ENCODE measurements at places on chromosomes 12 and 14. TPM values are rescaled to one million over a fixed set of nuclear protein-coding genes. Genes with fewer than 3 reads are reported as not detected.

- DNase-seq, result no peak
Measured at GRCh38 chr14:101824339-101824727, 62.8 kb downstream of the PPP2R5C start.

DNA sequence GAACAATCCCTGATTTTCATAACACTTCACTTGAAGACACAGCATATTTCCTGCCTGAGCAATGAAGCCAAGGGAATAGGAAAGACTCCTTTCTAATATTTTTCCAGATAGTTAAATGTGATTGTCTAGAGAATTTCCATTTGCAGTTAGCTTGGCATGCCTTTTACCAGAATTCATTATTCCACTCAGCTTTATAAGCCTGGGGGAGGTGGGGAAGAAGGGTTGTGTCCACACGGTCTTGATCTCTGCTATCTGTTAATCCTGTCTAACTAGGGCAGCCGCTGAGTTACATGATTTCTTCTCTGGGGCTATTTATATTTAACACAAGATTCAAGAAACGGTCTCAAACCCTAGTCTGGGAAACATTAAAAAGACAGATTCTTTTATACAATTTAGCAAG lies 146.6 kb upstream of the FSCB start:
- no peak for DNase-seq

DNA sequence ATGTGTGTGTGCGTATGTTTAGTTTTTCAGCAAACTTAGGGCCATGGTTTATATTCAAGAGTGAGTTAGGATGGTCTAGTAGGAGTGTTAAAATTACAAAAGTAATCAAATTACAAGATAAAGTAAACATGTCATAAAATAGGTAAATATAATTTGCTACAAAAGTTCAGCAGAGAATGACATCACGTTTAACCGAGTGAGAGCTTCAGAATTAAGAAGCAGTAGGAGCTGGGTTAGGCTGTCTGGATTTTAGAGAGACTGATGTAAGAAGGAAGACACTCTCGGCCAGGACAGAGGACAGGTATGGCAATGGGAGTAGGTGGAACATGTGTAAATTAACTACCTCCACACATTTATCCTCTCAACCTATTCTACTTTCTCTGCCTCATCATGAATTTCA lies 11.6 kb upstream of the MGST1 start:
- DNase-seq, result no peak

DNA sequence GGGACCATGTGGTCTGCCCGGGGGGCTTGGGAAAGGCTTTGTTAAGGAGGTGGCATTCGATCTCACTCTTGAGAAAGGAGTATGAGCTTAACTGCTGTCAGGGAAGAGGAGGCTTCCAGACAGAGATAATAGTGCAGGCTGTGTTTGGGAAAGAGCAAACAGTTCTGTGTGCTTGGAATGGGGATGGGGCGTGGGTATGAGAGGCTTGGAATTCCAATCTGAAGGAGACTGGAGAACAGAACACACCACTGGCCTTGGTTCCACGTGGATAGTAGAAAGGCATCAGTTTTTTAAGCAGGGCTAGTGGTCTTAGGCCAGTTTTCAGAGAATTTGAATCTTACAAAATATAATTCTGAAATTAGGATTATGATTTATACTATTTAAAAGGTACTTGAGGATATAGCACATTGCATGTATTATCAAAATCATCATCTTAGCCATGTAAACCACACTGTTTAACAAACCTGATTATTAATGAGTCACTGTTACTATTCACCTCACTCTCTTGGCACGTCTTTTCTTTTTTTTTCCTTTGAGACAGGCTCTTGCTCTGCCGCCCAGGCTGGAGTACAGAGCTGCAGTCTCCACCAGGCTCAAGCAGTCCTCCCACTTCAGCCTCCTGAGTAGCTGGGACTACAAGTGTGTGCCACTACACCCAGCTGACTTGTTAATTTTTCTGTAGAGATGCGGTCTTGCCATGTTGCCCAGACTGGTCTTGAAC lies 38.5 kb upstream of the KCNK13 start:
- no peak for DNase-seq

DNA sequence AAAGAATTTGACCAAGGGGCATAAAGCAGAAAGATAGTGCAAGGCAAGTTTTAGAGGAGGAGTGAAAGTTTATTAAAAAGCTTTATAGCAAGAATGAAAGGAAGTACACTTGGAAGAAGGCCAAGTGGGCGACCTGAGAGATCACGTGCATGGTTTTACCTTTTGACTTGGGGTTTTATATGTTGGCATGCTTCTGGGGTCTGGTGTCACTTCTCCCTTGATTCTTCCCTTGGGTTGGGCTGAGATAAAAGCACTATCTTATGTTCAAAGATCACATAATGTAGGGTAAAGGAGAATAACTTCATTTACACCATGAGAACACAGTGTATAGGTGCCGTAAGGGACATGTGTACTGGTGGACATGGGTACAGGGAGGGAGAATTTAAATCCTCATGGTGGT lies 17.7 kb upstream of the TMEM30B start:
- no peak for DNase-seq

DNA sequence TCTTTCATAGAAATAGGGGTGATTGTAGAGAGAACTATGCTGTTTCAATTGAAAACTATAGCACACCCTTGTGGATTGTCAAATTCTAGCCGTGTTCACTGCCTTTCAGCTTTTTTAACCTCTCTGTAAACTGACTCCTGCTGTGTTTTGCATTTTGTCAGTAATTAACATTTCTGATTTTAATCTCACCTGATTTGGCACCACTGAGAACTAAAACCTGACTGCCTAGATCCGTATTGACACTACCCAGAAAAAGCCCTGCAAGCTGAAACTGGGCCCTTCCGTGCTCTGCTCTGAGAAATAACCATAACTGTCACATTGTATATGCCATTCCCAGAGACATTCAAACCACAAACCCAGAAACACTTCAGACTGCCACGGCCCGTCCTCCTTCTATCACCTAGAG lies 26.6 kb upstream of the ETV6 start:
- DNase-seq, result no peak

GRCh38 chr12:13947276-13947946 lies 34.0 kb downstream of the GRIN2B start:
- peak; percentile 97 for DNase-seq

PAPLN gene
- total RNA-seq, result 21.2 TPM

GRCh38 chr14:54355698-54356097 lies 41.1 kb upstream of the CDKN3 start:
- DNase-seq, result no peak

GRCh38 chr12:47776471-47777143 lies 3.6 kb downstream of the SLC48A1 start:
- peak; percentile 21 for DNase-seq

- DNase-seq, result no peak
Measured at GRCh38 chr14:51844081-51844881, 16.1 kb upstream of the GNG2 start.

PIWIL1 gene
- total RNA-seq, result not detected

GRCh38 chr12:52056801-52057637 lies 5.8 kb downstream of the NR4A1 start:
- DNase-seq, result no peak

DHH gene
- total RNA-seq, result not detected

- DNase-seq, result peak; percentile 51
Measured at GRCh38 chr12:75623631-75624154, 112.3 kb upstream of the KRR1 start.

SYNDIG1L gene
- not detected for total RNA-seq

- no peak for DNase-seq
Measured at GRCh38 chr14:99698642-99699041, 14.5 kb downstream of the CYP46A1 start.

GRCh38 chr12:132200800-132201199 lies 56.5 kb downstream of the NOC4L start:
- DNase-seq, result no peak

ZBTB42 gene
- total RNA-seq, result 7.6 TPM

DNA sequence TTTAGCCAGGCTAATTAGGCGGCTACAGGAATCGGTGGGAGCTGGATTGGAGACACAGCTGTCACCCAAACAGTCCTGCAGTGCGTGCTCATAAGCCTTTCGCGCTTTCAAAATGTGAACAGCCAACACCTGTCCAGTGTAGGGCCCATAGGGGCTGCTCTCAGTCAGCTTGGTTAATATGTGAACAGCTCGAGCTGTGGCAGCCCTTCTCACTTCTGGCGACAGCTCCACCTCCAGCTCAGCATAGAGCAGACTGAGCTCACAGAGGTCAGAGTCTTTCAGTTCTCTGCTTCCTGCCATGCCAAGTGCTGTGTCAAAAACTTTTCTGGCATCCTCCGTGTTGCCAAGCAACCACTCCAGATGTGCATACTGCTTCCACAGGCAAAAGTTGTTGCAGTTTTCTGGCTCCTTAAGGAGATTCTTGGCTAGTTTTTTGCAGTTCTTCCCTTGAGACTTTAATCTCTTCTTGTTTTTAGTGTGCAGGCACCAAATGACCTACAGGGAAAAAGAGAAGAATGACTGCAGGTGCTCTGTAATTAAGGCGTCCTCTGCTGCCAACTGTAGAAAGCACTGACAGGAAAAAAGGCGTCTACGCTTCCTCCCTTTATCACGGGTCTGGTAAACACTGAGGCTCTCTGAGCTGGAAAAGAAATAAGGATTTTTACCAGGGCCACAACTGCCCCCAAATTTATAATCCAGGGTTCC lies 32.5 kb downstream of the PSMC1 start:
- DNase-seq, result no peak

GRCh38 chr14:92863286-92864080 lies 59.5 kb upstream of the CHGA start:
- DNase-seq, result no peak

DNA sequence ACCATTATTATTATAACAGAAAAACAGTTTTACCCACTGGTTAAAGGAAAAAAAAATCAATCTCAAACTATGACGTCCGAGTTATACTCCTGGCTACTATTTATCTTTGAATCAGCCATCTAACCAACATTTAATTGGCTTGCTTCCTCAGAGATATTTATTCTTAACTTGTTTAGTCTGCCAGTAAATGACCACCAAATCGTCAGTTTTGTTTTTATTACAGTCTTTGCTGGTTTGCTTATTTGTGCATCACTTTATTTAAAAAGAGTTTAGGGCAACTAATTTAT lies 71.2 kb downstream of the RASSF8 start:
- no peak for DNase-seq

GRCh38 chr12:26131936-26132335 lies 7.1 kb upstream of the BHLHE41 start:
- DNase-seq, result no peak

LIN7A gene
- 10.5 TPM for total RNA-seq

LDHB gene
- 1,623 TPM for total RNA-seq

DNA sequence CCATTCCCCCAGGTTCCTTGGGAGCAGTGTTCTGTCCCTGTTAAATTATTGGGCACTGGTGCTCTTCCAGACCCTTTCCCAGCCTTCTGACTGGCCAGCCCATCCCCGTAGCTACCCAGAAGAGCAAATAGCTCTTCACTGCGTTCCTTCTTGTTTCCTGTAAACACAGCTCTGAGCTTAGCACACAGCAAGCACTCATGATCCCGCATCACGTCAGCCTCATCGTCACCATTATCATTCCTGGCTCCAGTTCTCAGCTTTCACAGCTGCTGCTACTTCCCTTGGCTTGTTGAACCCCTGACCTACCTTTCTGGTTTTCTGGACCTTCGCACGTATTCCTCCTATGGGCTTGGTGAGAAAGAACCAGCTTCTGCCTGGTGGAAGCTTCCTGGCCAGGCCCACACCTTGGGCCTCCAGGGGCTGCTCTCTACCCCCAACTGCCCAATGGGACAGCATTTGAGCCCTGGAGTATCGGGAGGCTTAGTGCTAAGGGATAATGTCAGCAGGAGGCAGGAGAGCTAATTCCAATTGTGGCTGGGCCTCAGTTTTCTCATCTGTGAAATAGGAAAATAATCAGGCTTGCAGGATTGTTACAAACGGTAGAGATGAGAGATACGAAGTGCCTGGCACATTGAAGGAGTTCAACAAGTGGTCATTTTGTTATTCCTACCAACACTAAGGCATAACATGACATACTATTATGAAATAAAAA lies 22.6 kb upstream of the PAPOLA start:
- no peak for DNase-seq

DNA sequence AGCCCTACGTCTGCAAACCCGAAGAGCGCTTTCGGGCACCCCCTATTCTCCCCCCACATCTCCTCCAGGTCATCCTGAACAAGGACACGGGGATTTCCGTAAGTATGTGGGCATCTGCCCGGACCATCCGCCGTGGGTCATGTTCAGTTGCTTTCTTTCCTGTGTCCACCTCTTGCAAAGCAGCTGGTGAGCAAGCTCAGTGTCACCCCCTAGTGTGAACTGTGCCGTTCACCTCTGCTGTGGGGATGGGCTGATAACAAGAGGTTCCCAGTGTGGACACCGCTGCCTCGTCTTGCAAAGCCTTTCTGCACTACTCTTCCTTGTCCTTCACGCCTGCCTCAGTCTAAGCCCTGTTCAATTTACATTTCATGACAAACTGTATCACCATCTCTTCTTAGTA lies 8.6 kb downstream of the PRKAB1 start:
- DNase-seq, result no peak

- no peak for DNase-seq
Measured at GRCh38 chr12:96456265-96456974, 33.0 kb upstream of the CFAP54 start.

DNA sequence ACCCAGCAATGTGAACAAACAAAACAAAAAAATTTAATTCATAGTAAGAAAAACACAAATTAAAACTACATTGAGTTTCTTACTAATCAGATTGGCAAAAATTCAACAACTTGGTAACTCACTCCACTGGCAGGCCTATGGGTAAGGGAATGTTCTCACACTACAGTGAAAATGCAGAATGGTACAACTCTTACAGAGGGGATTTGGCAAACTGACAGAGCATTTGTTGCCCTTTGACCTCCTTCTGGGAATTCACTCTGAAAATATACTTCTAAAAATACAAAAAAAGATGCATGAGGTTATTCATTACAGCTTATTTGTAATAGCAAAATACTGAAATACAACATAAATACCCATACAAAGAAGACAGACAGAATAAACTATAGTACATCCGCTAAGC lies 32.8 kb downstream of the ABCD2 start:
- no peak for DNase-seq

GRCh38 chr12:46944088-46944487 lies 118.3 kb upstream of the SLC38A4 start:
- DNase-seq, result peak; percentile 8
